SJSA1 (cell line): ENCODE measurements at places on chromosomes 5 and 9. TPM values are rescaled to one million over a fixed set of nuclear protein-coding genes. Genes with fewer than 3 reads are reported as not detected.

DNA sequence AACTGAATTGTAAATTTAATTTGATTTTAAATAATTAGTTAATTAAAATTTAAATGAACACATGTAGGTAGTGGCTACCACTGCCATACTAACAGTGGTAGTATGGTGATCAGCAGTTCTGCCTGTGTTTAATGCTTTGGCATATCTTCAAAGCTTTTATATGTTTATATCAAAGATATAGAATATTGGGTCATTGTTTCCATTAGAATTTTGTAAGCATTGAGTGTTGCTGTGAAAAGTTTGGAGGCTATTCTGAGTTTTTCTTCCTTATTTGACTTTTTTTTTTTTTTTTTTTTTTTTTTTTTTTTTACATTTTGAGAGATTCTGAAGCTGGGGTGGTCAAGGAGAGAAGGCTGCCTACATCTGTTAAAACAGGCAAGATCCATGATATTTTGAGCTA is 134.2 kb downstream of the SPATA31D1 start:
- no peak for DNase-seq

GRCh38 chr5:133910571-133910970 is 57.9 kb downstream of the C5orf15 start:
- no peak for DNase-seq

- DNase-seq, result no peak
Observed at GRCh38 chr5:6570530-6570929, 62.3 kb downstream of the NSUN2 start.

GRCh38 chr5:73103870-73104299 is 16.5 kb upstream of the TMEM171 start:
- DNase-seq, result no peak

GRCh38 chr5:85545129-85545528 is 1072.6 kb upstream of the COX7C start:
- no peak for DNase-seq

DNA sequence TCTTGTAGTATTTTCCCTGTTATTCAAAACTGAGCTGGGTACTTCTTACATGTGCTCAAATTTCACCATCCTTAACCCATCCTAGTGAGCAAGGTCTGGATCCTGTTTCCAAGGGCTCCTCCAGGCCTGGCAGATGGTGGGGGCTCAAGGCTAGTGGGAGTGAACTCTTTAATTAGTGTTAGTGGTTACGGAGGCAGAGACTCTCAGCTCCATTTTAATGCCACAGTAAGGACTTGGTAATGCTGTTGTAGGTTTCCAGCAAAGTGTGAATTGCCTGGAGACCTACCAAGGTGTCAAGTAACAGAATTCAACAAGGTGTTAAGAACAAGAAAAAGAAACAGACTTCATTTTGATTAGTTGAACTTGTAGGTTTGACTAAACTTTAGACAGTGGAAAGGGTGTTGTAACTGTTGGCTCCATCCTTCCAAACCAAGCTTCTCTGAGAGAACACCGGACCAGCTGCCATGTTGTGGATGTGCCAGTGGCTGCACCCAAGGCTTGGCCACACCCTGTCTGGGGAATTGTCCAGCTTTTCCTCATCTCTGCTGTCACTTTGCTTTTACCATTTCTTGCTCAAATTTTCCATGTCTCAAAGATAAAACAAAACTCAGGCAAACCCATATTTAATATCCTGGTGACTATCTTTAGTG is 98.7 kb downstream of the ADCY2 start:
- DNase-seq, result no peak

DNA sequence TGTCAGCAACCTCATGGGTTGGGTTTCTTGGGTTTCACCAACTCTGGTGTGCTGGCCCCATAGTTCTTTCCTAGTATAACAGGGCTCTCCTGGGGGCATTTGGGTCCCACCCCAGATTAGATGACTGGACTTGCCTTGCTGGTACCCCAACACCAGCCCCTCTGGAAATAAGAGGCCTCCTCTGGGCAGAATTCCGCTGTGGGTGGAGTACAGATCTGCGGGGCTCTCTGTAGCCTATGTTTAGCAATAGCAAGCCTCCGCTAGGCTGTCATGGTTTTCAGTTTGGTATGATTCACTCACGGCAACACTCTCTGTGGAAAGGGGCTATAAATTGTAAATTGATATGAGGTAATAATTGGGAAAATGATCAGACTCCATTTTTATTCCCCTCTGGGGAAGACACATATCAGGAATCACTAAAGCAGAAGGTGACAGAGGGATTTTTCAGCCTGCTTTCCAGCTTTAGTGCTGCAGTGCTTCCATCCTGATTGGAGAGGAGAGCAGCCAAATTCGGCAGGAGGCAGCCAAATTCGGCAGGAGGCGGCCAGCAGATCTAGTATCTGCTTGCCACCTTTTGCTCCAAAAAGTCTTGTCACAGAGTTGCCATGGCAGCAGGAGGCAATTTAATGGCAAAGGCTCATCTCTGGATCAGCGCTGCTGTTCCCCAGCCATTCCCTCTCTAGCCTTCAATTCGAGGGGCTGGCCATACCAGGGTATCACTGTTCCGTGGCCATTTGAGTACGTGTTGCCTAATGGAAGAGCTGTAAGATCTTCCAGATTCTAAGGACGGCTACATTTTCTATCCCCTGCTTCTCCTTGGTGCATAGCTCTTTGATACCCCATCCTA is 84.6 kb downstream of the SLC44A1 start:
- DNase-seq, result no peak

DNA sequence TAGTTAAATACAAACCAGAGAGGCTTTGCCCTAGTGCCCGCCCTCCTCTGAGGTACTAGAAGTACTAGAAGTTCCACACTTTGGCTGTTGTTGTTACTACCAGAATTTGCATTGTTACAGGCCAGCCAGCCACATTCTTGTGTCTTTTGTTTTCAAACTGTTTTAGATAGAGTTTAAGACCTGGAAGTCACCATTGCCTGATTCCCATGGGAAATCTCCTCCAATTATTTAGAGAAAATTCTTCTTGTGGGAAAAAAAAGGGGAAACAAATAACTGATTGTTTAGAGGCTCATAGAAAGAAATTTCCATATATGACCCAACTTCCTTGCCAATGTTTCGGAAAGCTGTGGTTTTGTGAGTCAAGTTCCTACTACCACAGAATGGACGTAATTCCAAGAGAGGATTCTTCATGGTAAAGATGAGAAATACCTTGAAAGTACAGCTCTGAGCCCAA is 252.2 kb downstream of the GOLPH3 start:
- DNase-seq, result peak; percentile 28

DNA sequence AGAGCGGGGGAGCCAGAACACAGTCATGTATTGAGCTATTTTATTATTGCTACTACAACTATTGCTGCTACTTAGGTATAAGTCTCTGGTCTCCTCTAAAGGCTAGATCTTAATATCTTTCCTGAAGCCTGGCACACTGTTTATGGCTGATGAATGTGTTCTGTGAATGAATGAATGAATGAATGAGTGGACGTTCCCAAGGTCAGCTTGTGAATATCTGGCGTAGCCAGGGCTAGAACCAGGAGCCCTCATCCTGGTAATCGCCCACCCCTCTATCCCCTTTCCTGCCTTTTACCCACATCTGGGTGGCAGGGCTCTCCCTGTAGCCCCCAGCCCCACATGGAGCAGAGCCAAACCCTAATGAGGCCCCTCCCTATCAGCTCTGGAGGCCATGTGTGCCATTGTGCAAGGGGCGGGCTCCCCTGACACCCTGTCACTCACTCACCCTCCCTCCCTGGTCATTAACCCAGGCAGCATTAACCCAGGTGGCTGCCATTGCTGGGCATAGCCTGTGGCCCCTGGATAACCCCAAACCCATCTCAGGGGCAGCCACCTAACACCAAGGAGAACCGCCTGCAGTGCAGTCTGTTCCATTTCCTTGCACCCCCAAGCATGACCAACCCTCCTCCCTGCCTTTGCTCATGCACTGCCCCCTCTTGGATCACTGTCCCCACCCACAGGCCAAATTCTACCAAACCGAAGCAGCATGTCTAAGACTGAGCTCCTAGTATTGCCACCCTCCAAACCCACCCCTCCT is 2.0 kb upstream of the AKNA start:
- no peak for DNase-seq

GRCh38 chr9:106613250-106613737 is 249.7 kb upstream of the ZNF462 start:
- no peak for DNase-seq

- no peak for DNase-seq
Observed at GRCh38 chr9:37952731-37953130, 48.8 kb upstream of the SLC25A51 start.

DNA sequence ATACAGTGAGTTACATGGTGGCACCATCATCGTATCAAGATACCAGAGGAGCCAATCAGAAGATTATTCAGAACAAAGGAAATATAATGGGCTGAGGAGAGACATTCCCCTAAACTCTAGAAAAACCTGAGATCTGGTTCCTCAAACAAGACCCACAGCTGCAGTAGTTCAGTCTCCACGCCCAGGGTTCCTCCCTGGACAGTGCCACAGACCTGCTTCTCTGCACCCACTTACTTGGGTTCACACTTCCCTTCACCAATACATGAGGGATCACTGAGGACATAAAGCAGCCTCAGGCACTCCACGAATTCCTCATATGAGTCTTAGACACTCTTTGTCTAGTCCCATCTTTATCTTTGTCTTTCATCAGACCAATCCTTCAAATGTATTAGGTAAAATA is 101.7 kb downstream of the APTX start:
- DNase-seq, result no peak

GRCh38 chr9:5557606-5558587 is 47.6 kb downstream of the PDCD1LG2 start:
- no peak for DNase-seq

DNA sequence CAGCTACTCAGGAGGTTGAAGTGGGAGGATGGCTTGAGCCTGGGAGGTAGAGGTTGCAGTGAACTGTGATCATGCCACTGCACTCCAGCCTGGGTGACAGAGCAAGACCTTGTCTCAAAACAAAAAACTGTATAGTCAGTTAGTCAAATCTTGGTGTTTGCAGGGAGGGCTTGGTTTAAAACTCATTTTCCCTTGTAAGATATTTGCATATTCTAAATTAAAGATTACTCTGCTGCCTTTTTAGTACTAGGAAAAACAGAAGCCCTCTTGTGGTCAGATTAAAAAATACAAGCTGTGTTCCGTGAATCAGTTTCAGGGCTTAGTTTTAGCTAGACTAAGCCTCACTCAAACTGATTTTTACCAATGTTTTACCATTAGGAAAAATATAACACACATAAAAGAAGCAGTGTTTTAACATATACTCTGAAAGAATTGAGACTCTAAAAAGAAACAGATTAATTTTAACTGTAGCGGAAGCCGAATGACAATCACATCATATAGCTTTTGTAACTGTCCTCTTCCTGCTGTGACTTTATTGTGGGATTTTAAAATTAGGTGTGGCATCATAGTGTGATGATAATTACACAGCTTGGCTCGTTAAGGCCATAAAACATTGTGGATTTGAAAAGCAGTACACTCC is 84.9 kb upstream of the BASP1 start:
- DNase-seq, result no peak

- no peak for DNase-seq
Observed at GRCh38 chr5:116785106-116785505, 210.5 kb upstream of the SEMA6A start.

- DNase-seq, result no peak
Observed at GRCh38 chr5:39207345-39208045, 11.9 kb downstream of the FYB1 start.

DNA sequence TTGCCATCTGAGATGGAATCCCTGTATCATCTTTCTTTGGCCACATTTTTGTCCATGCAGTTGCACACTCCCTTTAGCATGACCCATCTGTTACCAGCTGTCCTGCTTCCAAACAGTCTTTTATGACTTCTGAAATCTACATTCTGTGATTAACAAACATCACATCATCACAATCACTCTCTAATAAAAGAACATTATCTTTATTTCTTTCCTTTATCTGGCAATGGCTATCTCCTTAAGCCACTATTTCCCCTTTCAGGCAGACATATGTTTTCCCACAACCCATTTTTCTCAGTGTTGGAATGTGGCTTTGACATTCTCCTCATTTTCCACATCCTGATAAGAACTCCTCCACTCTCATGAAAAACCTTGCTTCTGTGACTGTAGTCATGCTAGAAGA is 141.0 kb downstream of the ST8SIA4 start:
- DNase-seq, result no peak

DNA sequence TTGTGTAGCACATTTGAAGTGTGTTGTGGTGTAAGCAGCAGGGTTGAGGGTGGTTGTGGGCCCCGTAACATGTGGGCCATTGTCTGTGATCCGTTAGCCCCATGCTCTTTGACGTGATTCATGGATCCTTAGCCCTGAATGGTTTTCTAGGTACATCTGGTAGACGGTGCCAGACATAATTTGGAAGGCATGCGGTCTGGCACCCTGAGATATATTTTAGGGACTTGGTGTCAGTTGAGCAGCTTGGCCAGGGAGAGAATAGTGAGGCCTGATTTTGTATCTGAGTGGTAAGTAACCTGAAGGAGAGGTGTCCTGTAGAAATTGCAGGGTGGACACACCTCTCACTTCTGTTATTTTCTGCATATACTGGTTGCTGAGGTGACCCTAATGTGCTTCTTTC is 10.9 kb downstream of the SH3GL2 start:
- DNase-seq, result no peak

DNA sequence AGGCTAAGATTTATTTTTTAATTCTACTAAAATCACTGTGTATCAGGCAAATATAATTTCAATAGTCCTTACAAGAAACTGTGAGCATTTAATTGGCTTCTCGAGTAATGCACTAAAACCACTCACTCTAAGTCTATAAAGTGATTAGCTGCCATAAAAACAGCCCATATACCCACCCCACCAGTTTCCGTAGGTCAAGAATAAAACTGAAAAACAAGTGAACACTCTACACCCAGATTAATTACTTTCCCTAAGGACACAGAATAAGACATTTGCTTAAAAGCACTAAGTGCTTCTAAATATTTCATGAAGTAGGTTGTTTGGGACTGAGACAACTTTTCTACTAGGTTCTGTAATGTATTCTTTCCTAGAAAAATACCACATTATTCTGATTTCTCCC is 194.2 kb downstream of the AGTPBP1 start:
- DNase-seq, result no peak

- no peak for DNase-seq
Observed at GRCh38 chr9:14403081-14403480, 89.1 kb upstream of the NFIB start.

CA9 gene
- total RNA-seq, result not detected in 2 replicates

SPINK7 gene
- not detected in 2 replicates for total RNA-seq

LCN1 gene
- not detected in 2 replicates for total RNA-seq

FAM153A gene
- not detected in 2 replicates for total RNA-seq

DNAH5 gene
- 0.09 and 0.63 TPM in 2 replicates for total RNA-seq

IRX4 gene
- total RNA-seq, result not detected in 2 replicates

CD14 gene
- total RNA-seq, result 7.6 and 10.3 TPM in 2 replicates

MAMDC2 gene
- not detected in 2 replicates for total RNA-seq

SOX30 gene
- 2.7 and 5.8 TPM in 2 replicates for total RNA-seq

ITK gene
- not detected in 2 replicates for total RNA-seq

OR1Q1 gene
- total RNA-seq, result not detected in 2 replicates

EIF4E1B gene
- total RNA-seq, result not detected in 2 replicates

PDE8B gene
- not detected in 2 replicates for total RNA-seq

SLCO6A1 gene
- total RNA-seq, result not detected in 2 replicates

SLC34A1 gene
- not detected in 2 replicates for total RNA-seq

PCDHGB4 gene
- 0.09 and 0.18 TPM in 2 replicates for total RNA-seq

ANKRD20A1 gene
- not detected in 2 replicates for total RNA-seq
